ENCODE measurements at places on chromosomes 12 and 14. TPM values are rescaled to one million over a fixed set of nuclear protein-coding genes. Genes with fewer than 3 reads are reported as not detected.

The SERPINA12 gene
- not detected for total RNA-seq

The MYRFL gene
- total RNA-seq = not detected

The CIT gene
- 46.6 TPM for total RNA-seq

DNA sequence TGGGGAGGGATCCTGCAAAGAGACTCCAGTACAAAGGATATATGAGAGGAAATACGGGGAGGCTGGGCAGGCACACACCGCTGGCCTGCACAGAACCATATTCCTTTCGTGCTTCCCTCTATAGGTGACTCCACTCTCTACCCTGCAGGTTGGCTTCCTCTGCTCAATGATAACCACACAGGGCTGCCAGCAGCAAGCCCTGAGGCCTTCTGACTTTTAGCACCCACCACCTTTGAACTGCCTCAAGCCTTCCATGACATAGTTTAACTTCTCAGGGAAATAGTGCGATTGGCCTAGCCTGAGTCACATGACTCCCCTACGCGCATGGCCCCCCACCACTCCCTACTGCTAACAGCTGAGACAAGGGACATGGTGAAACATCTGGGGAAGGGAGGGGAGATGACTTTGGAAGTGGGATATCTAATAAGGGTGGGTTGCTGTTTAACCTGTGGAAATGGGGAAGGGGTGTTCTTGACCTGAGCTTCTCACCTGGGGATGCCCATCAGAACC is 3.0 kb upstream of the FOXN3 start:
- no peak for DNase-seq
- H3K27me3 ChIP-seq = no peaks in the 10 kb centered on the region
- H3K4me1 ChIP-seq = peaks cover 14% of the 10 kb centered on the region
- H3K36me3 ChIP-seq = no peaks in the 10 kb centered on the region

DNA sequence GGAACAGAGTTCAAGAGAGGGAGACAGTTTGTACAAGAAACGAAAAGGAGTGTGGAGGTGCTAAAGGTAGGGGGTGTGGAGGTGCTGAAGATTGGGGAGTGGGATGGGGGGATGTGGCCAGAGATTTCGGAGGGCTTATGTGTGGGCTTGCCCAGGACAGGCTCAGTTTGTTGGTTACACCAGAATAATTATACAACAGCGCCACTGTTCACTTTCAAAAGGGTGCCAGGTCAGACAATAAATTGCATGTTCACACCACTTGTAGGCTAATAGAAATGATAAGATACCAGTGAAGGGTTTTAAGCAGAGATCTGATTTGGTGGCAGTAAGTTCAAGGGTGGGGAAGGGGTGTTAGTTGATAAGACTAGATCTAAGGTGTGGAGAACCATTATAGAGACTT is 75.3 kb downstream of the PRKCH start:
- DNase-seq = no peak
- H3K27me3 ChIP-seq = no peaks in the 10 kb centered on the region
- peaks cover 12% of the 10 kb centered on the region for H3K4me1 ChIP-seq

GRCh38 chr14:93135399-93135798 is 19.7 kb upstream of the ITPK1 start:
- H3K27ac ChIP-seq = no peak overlapping the region
- H3K27me3 ChIP-seq = no peaks in the 10 kb centered on the region
- no peaks in the 10 kb centered on the region for H3K36me3 ChIP-seq
- H3K4me3 ChIP-seq = no peak overlapping the region

- peaks cover 22% of the 10 kb centered on the region for H3K4me1 ChIP-seq
- H3K4me3 ChIP-seq = no peak overlapping the region
- H3K36me3 ChIP-seq = peaks cover 20% of the 10 kb centered on the region
- H3K27ac ChIP-seq = no peak overlapping the region
These were observed 32.9 kb downstream of the NIN start for GRCh38 chr14:50798048-50798421.

DNA sequence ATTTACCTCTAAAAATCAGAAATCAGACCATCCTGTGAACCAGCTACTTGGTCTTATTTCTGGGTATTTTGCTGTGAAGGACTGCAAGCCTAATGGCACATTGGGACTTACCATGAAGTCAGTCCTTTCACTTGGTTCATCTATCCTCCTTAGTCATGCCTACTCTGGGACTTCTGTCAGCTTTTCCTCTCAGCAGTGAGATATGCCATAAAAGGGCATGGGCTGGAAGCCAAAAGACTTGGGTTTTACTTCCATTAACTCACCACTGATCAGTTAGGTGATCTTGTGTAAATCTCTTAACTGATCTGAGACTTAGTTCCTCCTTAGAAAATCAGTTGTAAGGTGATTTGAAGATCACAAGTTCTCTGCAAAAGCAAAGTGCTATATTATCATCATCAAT is 116.5 kb downstream of the PAH start:
- no peaks in the 10 kb centered on the region for H3K36me3 ChIP-seq
- H3K27ac ChIP-seq = no peak overlapping the region
- H3K27me3 ChIP-seq = no peaks in the 10 kb centered on the region
- DNase-seq = no peak
- H3K4me1 ChIP-seq = no peaks in the 10 kb centered on the region
- H3K4me3 ChIP-seq = no peak overlapping the region

All from spleen (tissue), 13 donors.